Skeletal muscle cell (primary cell): ENCODE measurements at places on chromosomes 12 and 14.
A peak's percentile ranks its signal among the peaks of the same experiment; 100 is the strongest.

- DNase-seq = no peak
These were observed 70.0 kb downstream of the EPS8 start for GRCh38 chr12:15719230-15719629.

GRCh38 chr12:31813305-31813704 is 84.5 kb upstream of the AMN1 start:
- DNase-seq = no peak

- DNase-seq = no peak
These were observed 25.0 kb downstream of the GOLGA5 start for GRCh38 chr14:92819011-92819597.

GRCh38 chr14:69610020-69610873 is 1.1 kb upstream of the SUSD6 start:
- no peak for DNase-seq

GRCh38 chr14:55847766-55848165 is 267.8 kb downstream of the KTN1 start:
- peak; percentile 14 for DNase-seq

DNA sequence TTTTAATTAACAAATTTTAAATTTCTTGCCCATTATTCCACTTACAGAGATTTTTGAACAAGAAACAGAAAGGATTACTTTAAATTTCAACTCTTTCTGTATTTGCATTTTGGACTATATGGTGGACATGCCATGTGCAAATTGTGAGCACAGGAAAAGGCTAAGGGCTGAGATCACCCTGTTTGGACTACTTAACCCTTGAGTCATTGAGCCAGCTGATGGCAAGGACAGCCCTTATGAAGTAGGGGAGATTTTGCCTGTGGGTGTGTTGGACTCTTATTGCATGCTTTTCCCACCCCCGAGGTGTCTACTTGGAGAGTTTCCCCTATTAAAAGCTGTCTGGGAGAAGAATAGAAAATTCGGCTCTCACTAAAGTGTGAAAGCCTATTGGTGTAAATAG is 17.2 kb downstream of the DERA start:
- DNase-seq = peak; percentile 68

DNA sequence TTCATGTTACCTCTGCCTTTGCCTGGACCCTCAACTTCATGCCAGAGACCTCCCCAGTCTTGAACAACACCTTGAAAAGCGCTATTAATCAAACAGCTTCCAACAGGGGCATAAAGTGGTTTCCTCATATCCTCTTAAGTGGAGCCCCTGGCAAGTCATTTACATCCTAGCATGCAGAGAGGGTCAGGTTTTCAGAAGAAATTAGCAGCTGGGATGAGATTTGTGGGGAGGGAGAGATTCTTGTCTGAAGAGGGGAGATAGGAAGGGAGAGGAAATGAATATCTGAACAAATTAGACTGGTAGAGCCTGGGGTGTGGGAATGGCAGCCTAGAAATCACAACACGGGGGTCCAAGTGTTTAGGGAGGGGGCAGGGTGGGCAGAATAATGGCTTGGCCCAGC is 45.6 kb downstream of the CALM1 start:
- no peak for DNase-seq

DNA sequence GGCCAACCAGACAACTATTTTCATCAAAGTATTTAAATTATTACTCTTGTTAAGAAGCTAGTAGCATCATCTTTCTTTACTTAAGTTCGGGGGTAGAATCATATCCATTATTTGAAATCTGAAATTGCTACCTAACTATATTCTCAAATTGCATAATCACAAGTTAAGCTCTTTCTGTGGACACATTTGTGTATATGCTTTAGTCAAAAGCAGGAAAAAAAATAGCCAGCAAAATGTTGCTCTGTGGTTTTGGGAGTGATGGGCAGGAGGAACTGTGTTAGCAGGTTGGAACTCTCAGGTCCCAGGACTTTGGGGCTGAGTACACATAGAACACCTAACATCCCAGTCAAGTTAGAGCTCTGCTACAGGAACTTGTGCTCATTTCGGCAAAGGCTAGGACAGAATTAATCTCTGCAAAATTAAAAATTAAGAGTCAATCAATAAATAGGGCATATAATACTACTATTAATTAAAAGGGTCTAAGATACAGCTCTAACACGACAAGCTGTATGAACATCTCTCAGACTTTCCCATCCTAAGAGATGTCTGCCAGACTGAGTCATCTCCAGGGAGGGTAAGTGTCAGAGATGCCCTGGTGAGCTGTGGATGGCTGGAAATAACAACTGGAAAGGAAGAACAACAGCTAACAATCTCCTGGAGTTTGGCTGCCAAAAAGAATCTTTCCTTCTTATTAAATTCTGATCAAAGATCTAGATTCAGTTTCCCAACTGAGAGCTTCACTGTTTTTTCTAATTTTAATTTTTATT is 203.5 kb upstream of the GZMB start:
- no peak for DNase-seq

GRCh38 chr14:94132285-94132887 is 3.0 kb upstream of the IFI27L2 start:
- no peak for DNase-seq

DNA sequence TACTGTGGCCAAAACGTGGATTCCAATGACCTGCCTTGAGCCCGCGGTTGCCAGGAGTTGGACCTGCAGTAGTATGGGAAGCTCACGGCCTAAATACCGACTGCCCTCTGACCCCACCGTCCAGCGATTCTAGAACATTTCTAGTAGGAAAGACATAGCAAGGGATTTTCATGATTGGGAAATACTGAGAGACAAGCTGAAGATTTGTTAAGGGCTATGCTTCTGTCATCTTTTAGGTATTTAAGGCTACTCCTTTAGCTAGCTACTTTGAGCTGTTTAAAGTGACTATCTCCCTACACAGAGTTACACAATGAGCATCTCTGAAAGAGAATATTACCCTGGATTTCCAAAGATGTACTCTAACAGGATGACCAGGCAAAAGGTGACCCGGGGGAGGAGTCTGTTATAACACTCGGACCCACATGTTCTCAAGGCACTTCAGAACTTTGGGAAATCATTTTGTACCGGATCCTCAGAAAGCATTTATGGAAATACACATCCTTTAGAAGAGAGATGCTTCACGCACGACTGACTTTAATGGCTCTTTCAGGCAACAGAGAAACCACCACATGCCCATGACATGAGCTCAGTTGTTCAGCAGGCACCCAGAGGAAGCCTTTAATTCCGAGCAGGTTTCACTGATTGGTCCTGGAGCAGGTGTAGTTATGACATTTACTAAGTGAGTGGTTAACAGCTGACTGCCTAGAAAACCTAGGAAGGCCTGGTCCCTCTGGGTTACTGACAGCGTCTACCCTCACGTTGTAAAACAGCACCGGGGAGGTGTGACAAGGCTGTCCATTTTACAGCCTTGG is 4.2 kb downstream of the BAG5 start:
- DNase-seq = no peak

- peak; percentile 35 for DNase-seq
These were observed 133.6 kb downstream of the TTLL5 start for GRCh38 chr14:75794615-75795038.

DNA sequence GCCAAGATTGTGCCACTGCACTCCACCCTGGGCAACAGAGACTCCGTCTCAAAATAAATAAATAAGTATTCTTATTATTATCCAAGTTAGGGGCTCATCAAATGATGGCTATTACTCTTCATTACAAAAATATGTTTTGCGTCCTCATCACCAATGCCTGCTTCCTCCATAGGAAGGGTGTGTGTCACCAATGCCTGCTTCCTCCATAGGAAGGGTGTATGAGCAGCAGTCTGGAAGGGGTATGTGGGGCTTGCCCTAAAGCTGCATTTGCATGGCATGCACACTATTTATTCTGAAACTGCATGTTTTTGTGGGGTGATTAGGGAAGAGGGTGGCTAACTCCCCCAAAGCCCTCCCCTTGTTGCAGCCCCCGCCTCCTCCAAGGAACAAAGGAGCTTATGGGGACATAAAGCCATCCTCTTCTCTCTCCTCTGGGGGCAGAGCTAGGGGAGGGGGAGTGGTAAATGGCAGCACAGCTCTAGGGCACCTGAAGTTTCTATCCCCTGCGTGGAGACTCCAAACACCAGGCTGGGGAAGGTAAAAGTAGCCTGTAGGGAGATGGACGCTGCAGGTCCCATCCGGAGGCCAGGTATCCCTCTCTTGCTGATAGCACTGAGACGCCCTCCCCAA is 1.3 kb downstream of the CAMKK2 start:
- no peak for DNase-seq

GRCh38 chr12:988646-989045 is 2.4 kb upstream of the ERC1 start:
- no peak for DNase-seq

- no peak for DNase-seq
These were observed 4.3 kb upstream of the ASB2 start for GRCh38 chr14:93980456-93981201.

DNA sequence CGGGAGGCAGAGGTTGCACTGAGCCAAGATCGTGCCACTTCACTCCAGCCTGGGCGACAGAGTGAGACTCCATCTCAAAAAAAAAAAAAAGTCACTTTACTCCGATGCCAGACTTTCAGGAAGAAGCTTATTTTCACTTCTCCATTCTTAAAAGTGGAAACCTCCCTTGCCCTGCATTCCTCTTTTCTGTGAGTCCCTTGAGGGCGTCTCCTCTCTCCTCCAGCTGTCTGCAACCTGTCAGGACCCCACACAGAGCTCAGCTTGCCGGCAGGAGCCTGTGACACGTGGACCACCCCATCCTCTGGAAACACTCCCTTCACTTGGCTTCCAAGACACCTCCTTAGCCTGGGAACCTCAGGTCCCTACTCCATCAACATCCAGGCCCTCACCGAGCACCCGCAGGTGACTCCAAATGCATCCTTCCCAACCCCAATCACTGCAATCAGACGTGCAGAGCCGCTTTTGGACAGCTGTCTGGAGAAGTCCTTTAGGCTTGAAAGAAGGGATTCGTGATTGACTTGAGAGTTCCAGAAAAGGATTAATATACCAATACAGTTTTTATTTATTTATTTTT is 34.3 kb downstream of the SLC15A4 start:
- DNase-seq = no peak

DNA sequence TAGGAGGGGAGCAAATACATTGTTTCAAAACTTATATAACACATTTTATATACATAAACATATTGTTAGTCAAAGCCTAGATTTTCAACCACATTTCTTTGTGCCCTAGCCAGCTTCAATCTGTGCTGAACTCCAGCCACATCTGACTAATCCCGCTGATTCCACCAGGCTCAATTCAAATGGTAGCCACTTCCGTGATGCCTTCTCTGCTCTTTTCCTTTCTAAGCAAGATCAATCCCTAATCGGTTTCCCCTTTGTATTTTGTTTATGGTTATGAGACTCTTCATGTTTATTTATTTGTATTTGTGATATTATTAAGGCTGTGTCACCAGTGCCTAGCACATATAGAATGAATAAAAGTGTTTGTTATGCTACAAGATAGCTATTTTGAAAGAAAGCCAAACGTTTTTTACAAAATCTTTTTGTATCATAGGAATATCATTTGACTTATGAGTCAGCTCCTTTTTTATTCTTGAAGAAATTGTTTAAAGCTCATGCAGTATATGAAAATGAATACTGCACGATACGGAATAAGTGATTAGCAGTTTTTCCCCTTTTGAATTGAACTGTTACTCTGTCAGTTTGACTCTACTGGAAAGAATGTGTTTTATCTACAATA is 110.2 kb downstream of the PLEKHA5 start:
- DNase-seq = no peak

DNA sequence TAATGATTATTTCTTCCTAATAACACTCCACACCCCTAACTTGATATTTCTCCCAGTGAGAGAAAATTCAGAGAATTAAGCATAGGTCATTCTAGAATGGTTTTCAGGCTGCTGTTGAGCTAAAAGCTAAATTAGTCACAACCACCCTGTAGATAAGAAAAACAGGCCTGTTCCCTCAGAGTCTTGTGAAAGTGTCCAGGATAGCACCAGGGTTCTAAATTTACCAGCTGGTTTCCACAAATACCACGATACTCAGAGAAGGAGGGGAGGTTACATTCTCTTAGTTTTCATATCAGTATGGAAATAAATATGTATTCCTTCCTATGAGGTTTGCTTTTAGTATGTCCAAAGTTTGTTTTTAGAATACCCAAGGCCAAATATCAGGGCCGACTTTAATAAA is 66.0 kb upstream of the YARS2 start:
- no peak for DNase-seq

- DNase-seq = no peak
These were observed 15.8 kb upstream of the BAZ1A start for GRCh38 chr14:34890937-34891336.

DNA sequence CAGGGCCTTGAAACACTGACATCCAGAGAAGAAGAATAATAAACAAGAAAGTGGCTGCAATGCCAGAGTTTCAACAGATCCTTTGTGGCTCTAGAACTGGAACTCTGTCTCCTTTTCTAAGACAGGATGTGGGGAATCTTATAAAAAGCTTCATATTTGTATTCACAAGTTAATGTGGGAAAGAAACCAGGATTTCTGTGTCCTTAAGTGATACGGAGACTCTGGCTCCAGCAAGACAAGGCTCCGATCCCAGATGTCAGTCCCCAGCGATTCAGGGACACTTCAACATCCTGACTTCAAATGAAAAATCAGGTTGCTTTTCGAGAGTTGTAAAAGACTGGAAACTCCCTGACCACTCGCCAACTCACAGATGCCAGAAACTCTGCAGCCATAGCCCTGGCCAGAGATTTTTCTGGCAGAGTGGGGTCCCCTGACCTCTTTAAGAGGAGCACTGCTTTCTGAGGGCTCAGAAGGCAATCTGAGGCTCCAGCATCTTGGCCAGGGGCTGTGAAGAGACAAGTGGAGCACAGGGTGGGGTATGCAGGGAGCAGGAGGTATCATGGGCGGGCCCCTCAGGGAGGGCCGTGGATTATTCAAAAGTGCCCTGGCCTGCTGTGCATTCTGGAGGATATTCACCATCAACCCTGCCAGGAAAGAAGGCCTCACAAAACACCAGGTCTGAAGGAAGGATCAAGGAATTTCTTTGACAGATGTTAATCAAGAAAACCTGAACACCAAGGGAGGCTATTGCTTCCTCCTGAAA is 53.3 kb downstream of the TMX1 start:
- DNase-seq = no peak

GRCh38 chr12:95408201-95408600 is 65.8 kb upstream of the METAP2 start:
- DNase-seq = no peak

DNA sequence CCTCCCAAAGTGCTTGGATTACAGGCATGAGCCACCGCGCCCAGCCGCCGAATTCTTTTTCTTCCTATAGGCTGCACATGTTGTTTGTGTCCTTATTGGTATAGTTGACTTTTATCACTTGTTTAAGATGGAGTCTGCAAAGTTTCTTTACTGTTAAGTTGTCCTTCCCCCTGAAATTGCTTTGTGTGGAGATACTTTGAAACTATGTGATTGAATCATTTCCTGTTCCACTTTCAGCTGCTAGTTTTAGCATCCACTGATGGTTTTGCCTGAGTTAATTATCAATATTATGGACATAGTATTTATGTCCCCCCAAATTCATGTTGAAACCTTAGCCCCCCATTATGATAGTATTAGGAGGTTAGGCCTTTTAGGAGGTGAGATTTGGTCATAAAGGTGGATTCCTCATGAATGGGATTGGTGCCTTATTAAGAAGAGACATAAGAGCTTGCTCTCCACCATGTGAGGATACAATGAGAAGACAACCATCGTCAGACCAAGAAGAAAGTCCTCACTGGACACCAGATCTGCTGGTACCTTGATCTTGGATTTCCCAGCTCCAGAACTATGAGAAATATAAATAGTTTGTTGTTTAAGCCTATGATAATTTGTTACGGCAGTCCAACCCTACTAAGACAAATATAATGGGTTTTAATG is 34.9 kb downstream of the PPHLN1 start:
- no peak for DNase-seq
